ENCODE measurements at places on chromosomes 2 and 18.

- DNase-seq: no peak
These were observed 31.0 kb downstream of the NHEJ1 start for GRCh38 chr2:219129589-219129988.

DNA sequence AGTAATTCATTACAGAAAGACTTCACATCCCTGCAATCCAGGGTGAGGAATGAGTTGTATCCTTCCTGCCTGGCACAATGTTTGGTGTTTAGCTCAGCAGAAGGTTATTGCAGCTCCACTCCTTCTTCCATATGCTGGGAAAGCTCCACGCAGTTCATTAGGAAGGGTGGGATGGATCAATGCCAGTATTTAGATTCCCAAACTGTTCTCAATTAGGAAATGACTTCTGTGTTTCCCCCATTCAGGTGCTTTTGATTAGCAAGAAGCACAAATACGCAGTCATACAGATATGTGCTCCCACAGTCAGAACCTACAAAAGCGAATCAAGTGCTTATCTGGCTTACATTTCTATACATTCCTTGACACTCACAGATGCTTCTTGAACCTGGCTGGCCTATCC is 340.6 kb downstream of the NYAP2 start:
- DNase-seq: no peak

- no peak for DNase-seq
These were observed 366.0 kb downstream of the LRATD1 start for GRCh38 chr2:14998546-14998945.

DNA sequence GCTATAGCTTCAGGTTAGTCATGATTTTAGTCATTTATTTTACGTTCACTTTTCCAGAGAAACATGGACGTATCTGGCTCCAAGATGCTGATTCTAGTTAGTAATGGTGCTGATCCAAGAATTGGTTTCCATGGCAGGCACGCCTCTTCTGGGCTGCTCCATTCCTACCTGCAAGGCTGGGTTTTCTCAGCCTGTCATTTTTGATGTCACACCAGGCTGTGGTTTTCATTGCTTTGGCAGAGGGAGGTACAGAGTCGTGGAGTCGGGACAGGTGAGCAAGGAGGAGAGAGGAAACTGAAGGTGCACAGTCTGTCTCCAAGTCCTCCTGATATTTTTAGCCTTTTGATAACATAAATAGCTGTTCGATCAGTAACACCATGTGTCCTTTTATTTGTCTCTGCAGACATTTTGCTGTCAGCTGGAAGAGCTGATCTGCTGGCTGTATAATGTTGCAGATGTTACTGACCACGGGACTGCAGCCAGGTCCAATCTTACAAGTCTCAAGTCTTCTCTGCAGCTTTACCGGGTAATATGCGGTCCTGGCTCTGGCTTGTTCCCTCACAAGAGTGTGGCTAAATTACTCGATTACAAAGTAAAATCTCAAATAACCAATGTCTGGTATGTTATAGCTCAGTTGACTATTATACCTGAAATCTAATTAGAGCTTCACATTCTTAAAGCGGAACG is 17.8 kb downstream of the CEP68 start:
- no peak for DNase-seq

GRCh38 chr2:155424518-155424917 is 726.0 kb downstream of the KCNJ3 start:
- DNase-seq: no peak

DNA sequence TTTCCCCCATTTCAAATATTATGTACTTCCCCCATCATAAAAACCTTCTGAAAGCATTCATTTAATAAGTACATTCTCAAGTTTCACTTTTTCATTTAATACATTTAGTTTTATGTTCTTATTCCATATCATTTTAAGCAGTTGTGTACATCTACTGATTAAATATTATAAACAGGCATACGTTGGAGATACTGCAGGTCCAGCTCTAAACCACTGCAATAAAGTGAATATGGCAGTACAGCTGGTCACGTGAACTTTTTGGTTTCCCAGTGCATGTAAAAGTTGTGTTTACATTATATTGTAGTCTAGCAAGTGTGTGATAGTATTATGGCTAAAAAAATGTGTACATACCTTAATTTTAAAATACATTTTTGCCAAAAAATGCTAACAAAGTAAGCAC is 48.7 kb downstream of the TET3 start:
- DNase-seq: no peak

DNA sequence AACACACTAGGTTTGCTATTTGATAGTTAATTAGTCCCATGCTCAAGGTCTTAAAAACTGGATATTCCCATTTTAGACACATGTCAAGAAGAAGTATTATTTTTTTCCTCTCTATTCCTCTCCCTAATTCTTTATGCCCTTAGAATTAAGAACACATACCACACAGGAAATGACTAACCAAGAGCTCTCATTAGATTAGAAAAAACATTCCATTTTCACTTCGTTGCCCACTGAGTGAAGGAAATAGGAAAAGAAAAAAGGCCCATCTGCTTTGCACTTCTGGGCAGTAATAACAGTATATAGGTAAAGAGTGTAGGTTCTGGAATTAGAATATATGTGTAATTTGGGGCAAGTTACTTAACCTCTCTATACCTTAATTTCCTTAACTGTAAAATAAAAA is 26.9 kb downstream of the ACADL start:
- no peak for DNase-seq

DNA sequence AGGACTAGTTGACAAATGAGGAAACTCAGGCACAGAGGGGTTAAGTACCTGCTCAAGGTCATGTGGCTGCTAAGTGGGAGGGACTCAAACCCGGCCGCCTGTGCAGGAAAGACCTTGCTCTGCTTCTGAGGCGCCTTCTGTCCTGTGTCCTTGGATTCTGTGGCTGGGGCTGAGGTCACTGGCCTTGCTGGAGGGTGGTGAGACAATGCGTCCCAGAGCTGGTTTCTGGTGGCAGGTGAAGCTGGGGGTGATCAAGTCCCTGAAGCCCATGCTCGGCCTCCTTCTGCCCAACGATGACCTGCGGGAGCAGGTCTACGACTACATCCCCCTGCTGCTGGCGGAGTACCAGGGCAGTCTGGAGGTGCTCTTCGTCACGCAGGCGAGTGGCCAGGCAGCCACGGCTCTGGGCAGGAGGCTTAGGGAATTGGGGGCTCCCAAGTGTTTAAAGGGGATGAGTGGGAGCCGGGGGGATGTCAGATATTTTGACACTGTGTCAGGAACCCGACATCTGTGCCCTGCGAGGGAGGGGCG is 16.1 kb downstream of the MROH2A start:
- no peak for DNase-seq

DNA sequence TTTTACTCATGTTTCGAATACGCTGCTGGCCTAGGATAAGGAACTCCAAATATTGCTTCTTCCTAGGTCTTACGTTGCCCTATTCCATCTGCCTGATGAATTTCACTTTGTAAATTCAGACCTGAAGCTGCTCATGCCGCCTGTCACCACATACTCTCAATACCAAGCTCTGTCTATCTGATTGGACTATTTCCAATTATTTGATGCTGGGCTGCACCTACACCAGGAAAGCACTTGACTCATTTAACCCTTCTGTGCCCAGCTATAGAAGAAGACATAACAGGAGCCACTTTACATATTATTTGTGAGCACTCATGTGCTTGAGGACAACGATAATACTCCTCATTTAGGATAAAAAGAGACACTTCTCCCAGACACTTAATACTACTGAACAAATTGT is 1293.9 kb upstream of the LRRTM1 start:
- DNase-seq: no peak

GRCh38 chr2:189549449-189549832 is 31.1 kb downstream of the SLC40A1 start:
- DNase-seq: peak; percentile 22

Data from thoracic aorta (tissue), 2 donors.